ENCODE measurements at places on chromosomes 7 and 10.
A peak's percentile ranks its signal among the peaks of the same experiment; 100 is the strongest.

DNA sequence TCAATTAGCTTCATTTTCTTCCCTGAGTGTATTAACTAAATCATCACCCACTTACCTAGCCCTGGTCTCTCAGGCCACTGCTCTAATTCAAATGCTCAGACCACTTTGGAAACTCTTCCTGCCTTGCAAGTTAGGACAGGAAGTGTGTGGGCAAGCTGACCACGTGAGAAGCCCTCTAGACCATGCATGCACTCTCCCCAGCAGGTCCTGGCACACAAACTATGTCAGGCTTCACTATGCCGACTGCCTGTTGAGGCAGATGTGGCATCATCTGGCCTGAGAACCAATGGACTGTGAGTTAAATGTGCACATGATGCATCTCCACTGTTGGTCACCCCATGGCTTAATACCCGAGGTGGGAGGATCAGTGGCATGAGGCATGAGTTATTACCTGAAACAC lies 439.6 kb downstream of the GRID1 start:
- DNase-seq = no peak

DNA sequence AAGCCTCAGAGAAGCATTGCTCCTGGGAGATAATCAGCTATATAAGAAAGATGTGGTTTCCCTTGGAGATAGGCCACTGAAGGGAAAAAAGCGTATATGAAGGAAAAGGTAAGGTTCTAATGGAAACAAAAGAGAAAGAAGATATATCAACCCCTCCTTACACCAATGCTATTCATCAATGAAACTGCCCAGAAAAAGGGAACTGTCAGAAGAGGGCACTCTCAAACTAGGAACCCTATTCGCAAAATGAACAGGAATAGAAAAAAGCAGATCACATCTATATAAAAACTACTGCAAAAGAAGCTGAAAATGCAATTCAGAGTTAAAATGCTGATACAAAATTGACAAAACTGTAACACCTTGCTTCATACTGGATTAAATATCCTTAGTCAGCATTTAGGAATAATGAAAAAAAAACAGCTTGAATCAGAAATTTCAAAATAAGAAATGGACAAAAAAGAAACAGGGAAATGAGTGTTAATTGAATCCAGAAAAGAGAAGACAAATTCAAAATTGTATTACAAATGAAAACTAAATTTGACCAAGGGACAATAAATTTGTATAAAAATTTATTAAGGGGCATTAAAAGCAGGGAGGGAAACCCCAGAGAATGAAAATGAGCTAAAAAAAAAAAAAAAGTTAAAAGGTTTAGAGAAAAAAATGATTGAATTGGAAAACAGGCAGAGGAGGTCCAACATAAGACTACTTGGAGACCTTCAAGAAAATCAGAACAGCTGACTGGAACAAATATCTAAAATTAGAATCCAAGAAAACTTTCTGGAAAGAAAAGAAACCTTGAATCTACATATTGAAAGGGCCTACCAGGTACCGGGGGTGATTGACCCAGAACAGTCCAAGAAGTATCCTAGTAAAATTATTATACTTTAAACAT lies 17.9 kb downstream of the NHLRC2 start:
- no peak for DNase-seq

DNA sequence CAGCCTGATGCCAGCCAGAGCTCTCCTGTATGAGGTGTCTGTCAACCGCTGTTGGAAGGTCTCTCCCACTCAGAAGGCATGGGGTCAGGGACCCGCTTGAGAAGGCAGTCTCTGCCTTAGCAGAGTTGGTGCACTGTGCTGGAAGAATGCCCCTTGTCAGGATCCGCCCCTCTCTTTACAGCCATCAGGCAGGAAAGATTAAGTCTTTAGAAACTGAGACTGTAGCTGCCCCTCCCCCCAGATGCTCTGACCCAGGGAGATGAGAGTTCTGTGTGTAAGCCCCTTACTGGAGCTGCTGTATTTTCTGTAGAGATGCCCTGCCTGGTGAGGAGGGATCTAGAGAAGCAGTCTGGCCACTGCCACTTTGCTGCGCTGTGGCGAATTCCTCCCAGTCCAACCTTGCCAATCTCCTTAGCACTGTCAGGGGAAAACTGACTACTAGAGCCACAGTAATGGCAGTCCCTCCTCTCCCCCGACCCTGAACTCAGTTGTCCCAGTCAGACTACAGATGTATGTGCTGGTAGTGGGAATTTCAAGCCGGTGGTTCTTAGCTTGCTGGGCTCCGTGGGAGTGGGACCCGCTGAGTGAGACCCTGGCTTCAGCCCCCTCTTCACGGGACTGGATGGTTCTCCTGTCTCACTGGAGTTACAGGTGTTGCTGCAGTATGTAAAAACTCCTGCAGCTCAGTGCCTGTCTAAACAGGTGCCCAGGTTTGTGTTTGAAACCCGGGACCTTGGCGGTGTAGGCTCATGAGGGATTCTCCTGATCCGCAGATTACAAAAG lies 285.5 kb upstream of the ZWINT start:
- no peak for DNase-seq

DNA sequence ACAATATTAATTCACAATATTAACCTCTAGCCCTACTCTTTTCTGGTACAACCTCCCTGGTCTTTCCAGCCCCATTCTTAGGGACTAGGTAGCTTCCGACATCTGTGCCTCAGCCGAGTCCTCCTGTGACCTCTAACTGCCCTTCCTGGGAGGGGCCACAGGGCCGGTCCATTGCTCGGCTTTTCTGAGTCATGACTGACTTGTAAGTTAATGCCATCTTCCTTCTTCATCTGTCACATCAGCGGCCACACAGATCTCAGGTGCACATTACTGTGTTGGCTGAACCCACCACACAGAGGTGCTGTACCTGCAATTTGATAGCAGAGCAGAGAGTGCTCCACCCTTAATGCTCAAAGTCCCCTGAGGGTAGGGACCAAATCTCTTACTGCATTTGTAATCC lies 4.1 kb upstream of the CPA4 start:
- no peak for DNase-seq

DNA sequence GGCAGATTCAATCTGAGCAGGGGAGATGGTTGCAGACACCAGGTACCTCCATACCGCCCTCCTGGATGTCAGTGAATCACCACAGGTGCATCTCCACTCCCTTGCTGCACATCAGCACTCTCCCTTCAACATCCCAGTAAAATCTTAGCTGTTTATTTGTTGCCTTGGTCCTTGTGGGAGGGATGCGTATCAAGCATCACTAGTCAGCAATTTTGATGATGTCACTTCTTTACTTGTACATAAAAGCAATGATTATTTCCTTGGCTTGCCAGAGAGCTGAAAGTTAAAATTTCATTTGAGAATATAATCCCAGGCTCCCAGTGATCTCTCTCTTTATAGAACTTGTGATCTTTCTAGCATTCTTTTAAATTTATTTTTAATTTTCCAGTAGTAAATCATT lies 49.5 kb downstream of the TMEM168 start:
- no peak for DNase-seq

- DNase-seq = no peak
Observed at GRCh38 chr10:86715836-86716235, 40.6 kb upstream of the BMPR1A start.

- no peak for DNase-seq
Observed at GRCh38 chr7:122143376-122143750, 686 bp downstream of the AASS start.

DNA sequence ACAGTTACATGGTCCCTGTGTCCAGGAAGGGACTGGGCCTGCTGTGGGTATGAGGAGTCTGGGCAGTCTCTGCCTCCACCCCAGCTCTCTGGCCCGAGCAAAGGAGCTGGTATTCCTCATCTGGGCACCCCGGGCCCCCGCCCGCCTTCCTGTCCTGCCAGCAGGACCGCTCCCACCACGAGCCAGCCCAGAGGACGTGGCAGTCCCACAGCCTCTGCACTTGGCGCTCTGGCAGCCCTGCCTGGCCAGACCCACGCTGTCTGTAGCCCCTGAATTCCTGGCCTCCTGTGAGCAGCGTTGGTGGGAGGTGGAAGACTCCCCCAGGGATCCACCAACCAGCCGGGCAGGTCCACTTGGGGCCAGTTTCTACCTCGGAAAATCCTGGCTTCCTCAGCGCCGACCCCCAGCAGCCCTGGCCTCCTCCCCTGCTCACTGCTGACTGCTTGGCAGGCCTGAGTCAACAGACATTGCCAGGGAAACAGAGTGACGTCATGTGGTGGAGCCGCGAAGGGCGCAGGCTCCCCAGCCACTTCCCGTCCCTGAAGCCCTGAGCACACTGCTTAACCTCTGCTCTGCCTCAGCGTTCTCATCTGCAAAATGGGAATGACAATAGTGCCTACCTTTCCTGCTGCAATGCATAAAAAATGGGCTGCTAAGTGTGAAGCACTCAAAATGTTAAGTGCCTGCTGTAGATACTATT lies 21.6 kb upstream of the LIMK1 start:
- no peak for DNase-seq

DNA sequence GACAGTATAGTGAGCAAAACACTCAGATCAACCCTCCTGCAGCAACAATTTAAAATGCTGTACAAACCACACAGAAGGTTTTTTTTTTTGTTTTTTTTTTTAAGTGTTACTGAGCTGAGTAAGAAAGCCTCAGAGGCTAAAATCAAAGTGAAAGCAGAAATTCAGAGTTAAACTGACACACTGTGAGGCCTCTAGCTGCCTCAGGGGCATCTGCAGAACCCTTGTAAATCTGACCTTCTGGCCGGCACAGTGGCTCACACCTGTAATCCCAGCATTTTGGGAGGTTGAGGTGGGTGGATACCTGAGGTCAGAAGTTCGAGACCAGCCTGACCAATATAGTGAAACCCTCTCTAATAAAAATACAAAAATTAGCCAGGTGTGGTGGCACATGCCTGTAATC lies 7.4 kb upstream of the GNA12 start:
- no peak for DNase-seq

- no peak for DNase-seq
Observed at GRCh38 chr10:116490028-116490662, 55.6 kb upstream of the PNLIP start.

- DNase-seq = no peak
Observed at GRCh38 chr10:131870831-131871672, 29.8 kb upstream of the PPP2R2D start.

DNA sequence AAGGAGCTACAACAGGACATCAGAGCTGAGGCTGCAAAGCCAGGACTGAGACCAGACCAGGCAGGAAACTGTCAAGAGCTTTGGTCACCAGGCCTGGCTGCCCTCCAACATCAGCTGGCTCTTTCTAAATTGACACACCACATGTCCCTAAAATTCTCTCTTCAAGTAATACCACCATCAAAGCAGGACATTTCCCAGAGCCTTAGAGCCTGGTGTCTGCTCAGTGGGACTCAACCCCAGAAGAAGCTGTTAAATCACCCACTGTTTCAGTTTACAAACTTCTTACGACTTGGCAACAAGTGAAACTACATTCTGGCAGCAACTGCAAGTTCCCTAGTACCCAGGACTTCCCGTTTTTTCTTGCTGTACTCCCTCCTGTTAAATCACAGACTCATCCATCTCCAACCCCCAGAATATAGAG lies 3.8 kb upstream of the IL6 start:
- DNase-seq = no peak

DNA sequence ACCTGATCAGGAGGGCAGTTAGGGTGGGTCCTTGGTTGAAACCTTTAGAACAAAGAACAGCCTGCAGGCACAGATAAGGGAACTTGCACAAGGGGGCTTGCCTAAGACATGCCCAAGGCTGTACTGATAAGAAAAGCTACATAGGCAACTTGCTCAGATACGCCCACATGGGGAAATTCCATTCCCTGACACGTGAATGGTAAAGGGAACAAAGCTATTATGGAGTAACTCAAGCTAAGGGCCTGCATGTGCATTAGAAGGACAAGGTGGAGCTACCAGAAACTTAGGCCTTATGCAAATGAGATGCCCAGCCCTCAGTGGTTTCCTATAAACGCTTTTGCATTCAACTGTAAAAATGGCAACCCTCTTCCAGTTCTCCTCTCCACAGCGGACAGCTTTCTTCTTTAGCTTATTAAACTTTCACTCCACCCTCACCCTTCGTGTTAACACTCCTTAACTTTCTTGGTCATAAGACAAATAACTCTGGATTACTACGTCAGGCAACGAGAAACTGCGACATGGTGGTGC lies 1192.1 kb upstream of the CELF2 start:
- DNase-seq = no peak

DNA sequence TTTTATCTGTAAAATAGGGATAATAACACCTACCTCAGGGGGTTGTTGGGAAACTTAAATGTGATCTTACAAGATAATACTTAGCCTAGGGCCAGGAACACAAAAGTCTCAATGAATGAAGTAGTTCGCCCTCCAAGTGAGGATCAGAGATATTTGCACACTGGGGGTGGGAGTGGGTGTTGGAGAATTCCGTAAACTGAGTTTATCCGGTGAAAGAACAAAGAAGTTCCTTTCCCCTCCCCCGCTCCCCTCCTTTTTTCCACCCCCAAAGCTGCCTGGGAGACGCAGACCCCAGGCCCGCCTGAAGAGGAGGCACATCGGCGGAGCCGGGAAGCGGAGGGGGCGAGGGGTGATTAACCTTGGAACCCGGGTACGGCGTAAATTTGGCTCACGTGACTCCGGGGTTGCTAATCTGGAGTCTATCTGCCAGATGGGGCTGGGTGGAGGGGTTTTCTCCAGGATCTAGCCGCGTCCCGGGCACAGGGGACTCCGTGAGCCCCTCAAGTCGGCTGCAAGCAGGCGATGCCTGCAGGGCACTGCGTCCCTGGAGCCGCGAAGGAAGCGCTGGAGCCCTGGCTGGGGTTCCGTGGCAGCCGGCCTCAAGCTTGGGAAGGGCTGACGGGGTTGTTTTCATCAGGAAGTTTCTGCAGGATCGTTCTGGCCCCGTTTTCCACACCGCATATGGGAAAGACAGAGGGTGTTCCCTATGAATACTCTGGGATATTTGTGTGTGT lies 1.4 kb upstream of the PODXL start:
- peak; percentile 38 for DNase-seq

GRCh38 chr10:17201794-17202116 lies 283 bp upstream of the TRDMT1 start:
- DNase-seq = no peak

DNA sequence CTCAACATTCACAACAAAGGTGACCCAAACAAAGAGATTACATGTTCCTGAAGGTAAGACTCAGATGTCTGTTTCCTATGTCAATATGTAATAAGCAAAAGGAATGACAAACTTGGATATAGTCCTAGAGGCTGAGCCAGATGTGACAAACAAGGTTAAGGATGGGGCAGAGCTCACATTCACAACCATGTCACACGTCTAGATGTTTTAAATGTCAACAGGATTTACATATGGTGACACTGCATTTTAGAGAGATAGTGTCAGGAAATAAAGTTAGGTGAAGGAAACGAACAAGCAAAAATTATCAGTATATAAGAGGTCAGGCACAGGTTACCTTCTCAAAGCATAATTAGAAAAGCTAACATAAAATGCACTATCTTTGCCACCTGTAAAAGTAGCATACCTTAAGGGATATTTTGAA lies 8.4 kb downstream of the RELN start:
- DNase-seq = no peak

DNA sequence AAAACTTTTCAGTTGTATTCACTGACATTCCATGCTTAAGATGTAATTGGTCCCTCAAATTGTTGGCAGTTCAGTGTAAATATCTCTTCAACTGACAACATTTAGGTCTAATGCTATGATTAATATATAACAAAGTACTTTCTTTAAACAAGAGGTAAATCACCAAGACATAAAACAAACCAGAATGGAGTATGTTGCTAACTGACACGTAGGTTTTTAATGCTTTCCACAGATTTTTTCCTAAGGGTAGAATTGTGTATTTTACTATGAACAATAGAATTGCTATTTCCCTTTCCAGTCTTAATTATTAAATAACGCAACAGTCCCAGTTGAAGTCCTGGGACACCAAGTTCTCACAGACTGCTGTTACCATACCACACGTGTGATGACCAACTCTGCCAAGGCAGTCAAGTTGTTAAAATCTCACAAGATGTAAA lies 4.1 kb downstream of the JCAD start:
- DNase-seq = no peak
